ENCODE measurements at places on chromosomes 12 and 14. TPM values are rescaled to one million over a fixed set of nuclear protein-coding genes. Genes with fewer than 3 reads are reported as not detected.

DNA sequence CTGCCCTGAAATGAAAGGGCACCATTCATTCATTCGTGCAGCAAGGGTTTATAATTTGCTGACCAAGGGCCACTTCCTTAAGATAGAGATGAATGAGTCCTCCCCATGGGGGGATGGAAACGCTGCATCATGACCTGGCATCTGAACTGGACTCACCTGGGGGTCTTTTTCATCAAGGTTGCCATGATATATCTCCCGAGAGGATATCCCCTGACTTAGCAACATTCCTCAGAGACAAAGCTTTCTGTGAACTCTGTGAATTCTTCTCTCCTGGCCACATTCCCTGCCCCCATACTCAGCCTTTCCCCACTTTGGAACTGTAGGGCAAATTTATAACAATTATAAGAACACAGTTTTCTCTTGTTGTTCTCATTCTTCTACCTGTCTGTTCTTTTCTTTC lies 30.8 kb downstream of the SRRM4 start:
- no peaks in the 10 kb centered on the region for H3K27me3 ChIP-seq
- H3K4me1 ChIP-seq = no peaks in the 10 kb centered on the region
- H3K4me3 ChIP-seq = no peak overlapping the region
- no peak overlapping the region for H3K27ac ChIP-seq

GRCh38 chr12:102302553-102302952 lies 104.9 kb upstream of the PMCH start:
- no peaks in the 10 kb centered on the region for H3K27me3 ChIP-seq
- no peak for DNase-seq
- no peaks in the 10 kb centered on the region for H3K36me3 ChIP-seq
- no peak overlapping the region for H3K27ac ChIP-seq
- H3K4me1 ChIP-seq = no peaks in the 10 kb centered on the region
- H3K4me3 ChIP-seq = no peak overlapping the region

DNA sequence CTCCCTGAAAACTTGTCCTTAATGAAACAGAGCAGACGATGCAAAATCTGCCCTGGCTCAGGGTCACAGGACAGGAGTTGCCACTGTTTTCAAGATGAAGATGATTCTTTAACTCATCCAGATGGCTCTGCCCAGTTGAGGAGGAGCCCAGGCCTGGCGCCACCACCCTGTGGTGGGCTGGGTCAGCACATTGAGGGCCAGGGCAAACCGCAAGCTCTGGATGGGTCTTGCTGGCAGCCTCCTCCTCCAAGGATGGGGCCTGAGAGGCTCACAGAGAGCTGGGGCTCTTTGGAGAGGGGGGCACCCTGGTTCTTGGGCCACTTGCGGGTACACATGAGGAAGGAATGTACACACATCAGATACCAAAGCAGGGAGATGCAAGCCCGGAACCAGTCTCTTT lies 158.2 kb downstream of the NUAK1 start:
- H3K27ac ChIP-seq = no peak overlapping the region
- peaks cover 4% of the 10 kb centered on the region for H3K4me1 ChIP-seq

DNA sequence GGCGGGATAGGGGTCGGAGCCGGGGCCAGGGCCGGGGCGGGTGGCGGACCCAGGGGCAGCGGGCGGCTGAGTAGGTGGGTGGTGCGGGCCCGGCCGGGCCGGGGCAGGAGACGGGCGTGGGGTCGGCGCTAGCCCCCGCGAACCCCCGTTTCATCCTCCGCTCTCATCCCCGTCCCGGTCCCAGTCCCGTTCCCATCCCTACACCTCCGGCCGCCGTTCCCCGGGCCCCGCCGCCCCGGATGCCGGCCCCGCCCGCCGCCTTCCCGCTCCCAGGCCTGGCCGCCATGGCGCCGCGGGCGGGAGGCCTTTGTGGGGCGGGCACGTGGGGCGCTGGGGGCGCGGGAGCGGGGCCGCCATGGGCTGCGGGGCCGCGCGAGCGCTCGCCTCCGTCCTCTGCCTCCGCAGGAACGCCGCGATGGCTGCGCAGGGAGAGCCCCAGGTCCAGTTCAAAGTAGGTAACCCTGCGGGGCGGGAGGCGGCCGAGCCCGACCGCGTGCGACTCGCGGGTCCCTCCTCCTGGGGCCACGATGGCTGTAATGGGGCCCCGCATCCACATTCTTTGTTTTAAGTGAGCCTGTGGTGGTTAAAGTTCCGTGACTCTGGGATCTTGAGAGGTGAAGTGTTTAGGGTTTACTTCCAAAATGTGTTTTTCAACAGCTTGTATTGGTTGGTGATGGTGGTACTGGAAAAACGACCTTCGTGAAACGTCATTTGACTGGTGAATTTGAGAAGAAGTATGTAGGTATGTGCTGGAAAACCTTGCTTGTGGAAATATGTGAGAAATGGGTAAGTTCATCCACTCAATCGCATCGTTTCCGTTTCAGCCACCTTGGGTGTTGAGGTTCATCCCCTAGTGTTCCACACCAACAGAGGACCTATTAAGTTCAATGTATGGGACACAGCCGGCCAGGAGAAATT lies 572 bp downstream of the RAN start:
- peaks cover 19% of the 10 kb centered on the region for H3K4me1 ChIP-seq
- no peaks in the 10 kb centered on the region for H3K27me3 ChIP-seq
- peak; percentile 93 for DNase-seq
- peak overlapping the region; percentile 82 for H3K4me3 ChIP-seq
- H3K36me3 ChIP-seq = peaks cover 47% of the 10 kb centered on the region
- peak overlapping the region; percentile 83 for H3K27ac ChIP-seq

Gene ALG10
- total RNA-seq = 9.7 TPM

Gene LRRC43
- total RNA-seq = 2.9 TPM

Gene KCNMB4
- under 0.01 TPM for total RNA-seq

DNA sequence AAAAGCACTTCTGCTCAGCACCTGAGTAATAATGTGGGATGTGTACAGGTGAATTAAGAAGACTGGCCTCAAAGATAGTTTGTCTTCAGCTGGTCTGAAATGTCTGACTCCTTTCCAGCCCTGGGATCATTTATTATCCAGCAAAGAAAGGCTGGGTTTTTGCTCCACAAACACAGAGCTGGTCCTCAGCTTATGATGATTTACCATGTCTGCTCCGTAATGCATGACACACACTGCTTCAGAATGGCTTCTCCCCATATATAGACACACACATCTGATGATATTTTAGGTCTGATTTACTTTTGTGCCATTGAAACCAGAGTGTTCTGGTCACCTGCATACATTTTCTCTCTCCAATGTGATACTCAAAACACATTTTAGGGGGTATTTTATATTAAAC lies 225.0 kb downstream of the SLC25A21 start:
- H3K4me3 ChIP-seq = no peak overlapping the region
- H3K36me3 ChIP-seq = no peaks in the 10 kb centered on the region
- DNase-seq = no peak
- H3K27ac ChIP-seq = no peak overlapping the region

Gene PLEK2
- total RNA-seq = 1.2 TPM

DNA sequence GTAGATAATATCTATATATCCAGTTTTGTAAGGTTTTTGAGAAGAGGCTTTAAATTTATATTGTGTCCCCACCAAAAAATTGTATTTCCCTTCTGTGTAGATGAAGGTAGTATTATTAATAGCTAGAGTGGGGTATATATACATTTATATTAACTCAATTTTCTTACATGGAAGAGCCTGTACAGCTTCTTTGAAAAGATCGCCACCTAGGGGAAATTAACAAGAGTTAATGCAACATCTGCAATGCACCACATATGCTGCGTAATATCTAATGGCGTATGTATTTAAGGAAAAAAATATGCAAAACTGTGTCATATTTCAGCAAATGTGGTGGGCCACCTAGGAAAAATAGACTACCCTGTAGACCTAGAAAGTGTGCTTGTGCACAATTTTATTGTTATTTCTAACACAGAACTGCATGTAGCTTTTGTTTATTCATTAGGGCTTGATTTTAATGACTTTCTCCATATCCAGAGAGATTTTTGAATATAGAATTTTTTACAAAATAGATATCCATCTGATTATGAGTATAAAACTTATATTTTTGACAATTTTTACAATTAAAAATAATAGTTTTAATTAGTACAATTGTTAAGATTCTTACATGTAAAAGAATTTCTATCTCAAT lies 14.0 kb downstream of the CCER1 start:
- H3K27me3 ChIP-seq = no peaks in the 10 kb centered on the region
- peaks cover 10% of the 10 kb centered on the region for H3K4me1 ChIP-seq
- no peak overlapping the region for H3K4me3 ChIP-seq
- no peaks in the 10 kb centered on the region for H3K36me3 ChIP-seq

- H3K4me3 ChIP-seq = no peak overlapping the region
- no peaks in the 10 kb centered on the region for H3K36me3 ChIP-seq
- no peak overlapping the region for H3K27ac ChIP-seq
- no peaks in the 10 kb centered on the region for H3K4me1 ChIP-seq
- H3K27me3 ChIP-seq = no peaks in the 10 kb centered on the region
Observed at GRCh38 chr12:128163086-128163485, 103.9 kb upstream of the TMEM132C start.

DNA sequence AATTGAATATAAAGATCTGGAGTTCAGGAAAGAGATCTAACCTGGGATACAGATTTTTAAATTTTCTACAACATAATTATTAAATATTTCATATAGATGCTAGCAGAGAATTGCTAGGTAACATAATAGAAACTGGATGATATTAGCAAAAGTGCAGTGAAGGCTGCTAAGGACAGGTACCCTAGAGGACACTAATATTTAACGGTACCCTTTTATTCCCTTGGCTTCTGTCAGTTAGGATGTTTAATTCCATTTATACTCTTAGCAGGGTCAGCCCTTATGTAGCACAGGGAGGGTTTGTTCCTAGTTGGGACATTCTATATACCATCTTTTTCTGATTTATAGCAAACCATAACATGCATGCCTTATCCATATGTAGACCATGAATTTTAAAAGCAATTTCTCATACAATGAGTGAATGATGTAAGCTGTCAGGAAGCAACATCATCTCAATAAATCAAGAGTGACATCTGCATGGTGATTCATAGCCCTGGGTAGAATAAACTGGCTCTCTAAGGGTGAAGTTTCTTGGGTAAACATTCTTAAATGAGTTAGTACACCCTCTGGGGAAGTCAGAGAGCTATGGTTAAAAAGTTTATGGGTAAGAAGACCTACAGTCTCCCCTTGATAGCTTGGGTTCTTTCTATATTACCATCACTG lies 404.4 kb upstream of the MGAT4C start:
- no peak overlapping the region for H3K4me3 ChIP-seq
- no peaks in the 10 kb centered on the region for H3K36me3 ChIP-seq
- no peaks in the 10 kb centered on the region for H3K27me3 ChIP-seq
- H3K4me1 ChIP-seq = peaks cover 3% of the 10 kb centered on the region
- no peak overlapping the region for H3K27ac ChIP-seq
- peak; percentile 73 for DNase-seq

Gene MFAP5
- total RNA-seq = 57.9 TPM

Gene TMX1
- 55.4 TPM for total RNA-seq

Gene FAM222A
- total RNA-seq = 0.36 TPM

- no peaks in the 10 kb centered on the region for H3K4me1 ChIP-seq
- H3K27me3 ChIP-seq = no peaks in the 10 kb centered on the region
- no peak overlapping the region for H3K27ac ChIP-seq
- H3K36me3 ChIP-seq = no peaks in the 10 kb centered on the region
Observed at GRCh38 chr14:97602438-97603117, 805.4 kb downstream of the VRK1 start.

DNA sequence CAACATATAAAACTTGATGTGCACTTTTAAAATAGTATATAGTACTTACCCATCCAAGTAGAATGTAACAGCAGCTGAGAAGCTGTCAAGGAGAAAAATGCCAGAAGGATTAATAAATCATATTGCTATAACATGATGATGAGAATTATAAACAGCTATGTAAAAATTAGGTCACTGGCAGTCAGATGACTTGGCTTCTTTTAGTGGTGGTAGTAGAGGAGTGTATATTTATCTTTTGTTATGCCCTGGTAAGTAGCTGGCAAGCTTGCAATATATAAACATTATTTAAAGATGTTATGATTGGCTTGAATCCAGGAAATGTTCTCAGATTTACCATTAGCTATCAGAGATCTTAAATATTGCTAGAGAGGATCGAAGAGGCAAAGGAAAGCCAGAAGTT lies 471.0 kb upstream of the MGAT4C start:
- H3K27me3 ChIP-seq = no peaks in the 10 kb centered on the region
- no peaks in the 10 kb centered on the region for H3K36me3 ChIP-seq
- DNase-seq = peak; percentile 78
- peaks cover 8% of the 10 kb centered on the region for H3K4me1 ChIP-seq

All from osteoblast (primary cell).